ENCODE measurements at places on chromosomes 3 and 15. TPM values are rescaled to one million over a fixed set of nuclear protein-coding genes. Genes with fewer than 3 reads are reported as not detected.

TIGIT gene
- total RNA-seq, result not detected

RAD54L2 gene
- 22.1 TPM for total RNA-seq

COL8A1 gene
- 2.3 TPM for total RNA-seq

CPNE4 gene
- total RNA-seq, result 2.1 TPM

RBP2 gene
- 315 TPM for total RNA-seq

P2RY1 gene
- 16.0 TPM for total RNA-seq

MRAS gene
- 1.2 TPM for total RNA-seq

CAPN7 gene
- total RNA-seq, result 77.7 TPM

CCR9 gene
- 2.1 TPM for total RNA-seq

TLR9 gene
- 0.27 TPM for total RNA-seq

SAMD7 gene
- not detected for total RNA-seq

DNA sequence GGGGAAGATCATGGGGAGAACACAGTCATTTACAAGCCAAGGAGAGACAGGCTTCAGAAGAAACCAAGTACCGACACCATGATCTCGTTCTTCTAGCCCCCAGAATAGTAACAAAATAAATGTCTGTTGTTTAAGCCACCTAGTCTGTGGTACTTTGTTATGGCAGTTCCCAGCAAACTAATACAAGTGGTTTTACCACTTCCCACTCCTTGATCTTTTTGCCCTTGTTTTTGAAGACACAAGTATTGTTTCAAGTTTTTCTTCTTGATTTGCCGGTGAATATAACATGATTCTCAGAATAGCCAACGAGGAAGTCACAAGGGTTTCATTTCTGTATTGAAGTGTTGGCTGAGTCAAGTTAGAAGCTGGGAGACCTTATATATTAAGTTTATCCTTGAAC is 220.3 kb downstream of the SOX2 start:
- H3K27ac ChIP-seq, result no peak overlapping the region

DNA sequence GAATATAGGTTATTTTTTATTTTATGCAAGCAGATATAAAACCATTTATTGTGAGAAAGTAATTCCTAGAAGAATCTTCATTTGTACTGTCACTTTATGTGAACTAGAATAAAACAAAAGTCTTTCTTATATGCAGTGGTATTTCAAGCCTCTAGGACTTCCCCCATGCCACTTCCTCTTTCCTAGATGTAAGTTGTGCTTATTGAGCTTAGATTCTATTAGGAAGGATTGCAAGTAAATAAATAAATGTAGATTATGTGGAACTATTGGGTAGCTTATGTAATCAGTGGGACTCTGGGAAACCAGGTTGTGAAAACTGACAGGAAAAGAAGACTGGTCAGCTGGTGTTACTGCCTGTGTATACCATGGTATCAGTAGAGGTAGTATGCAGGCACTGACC is 169.7 kb downstream of the RSRC1 start:
- H3K27me3 ChIP-seq, result no peaks in the 10 kb centered on the region
- H3K27ac ChIP-seq, result no peak overlapping the region
- no peaks in the 10 kb centered on the region for H3K4me1 ChIP-seq
- H3K4me3 ChIP-seq, result no peak overlapping the region
- no peak for DNase-seq

GRCh38 chr15:31360158-31360561 is 33.5 kb downstream of the KLF13 start:
- no peak overlapping the region for H3K4me3 ChIP-seq
- H3K27ac ChIP-seq, result peak overlapping the region; percentile 95
- H3K27me3 ChIP-seq, result no peaks in the 10 kb centered on the region
- H3K4me1 ChIP-seq, result peaks cover 72% of the 10 kb centered on the region

- H3K4me3 ChIP-seq, result no peak within 1 kb of the TSS
- peak within 1 kb of the TSS; percentile 19 for H3K27ac ChIP-seq
- no peaks in the 10 kb centered on the region for H3K36me3 ChIP-seq
Observed at GRCh38 chr3:108757404-108757982, at the start of gene RETNLB. Gene RETNLB, minus strand, starts transcription at chr3:108757410. Its CDS starts 225 bp downstream, at chr3:108757185.

GRCh38 chr3:158994386-158994785 is 192.5 kb downstream of the MFSD1 start:
- no peaks in the 10 kb centered on the region for H3K4me1 ChIP-seq
- no peak for DNase-seq
- no peak overlapping the region for H3K27ac ChIP-seq
- no peak overlapping the region for H3K4me3 ChIP-seq
- no peaks in the 10 kb centered on the region for H3K36me3 ChIP-seq

DNA sequence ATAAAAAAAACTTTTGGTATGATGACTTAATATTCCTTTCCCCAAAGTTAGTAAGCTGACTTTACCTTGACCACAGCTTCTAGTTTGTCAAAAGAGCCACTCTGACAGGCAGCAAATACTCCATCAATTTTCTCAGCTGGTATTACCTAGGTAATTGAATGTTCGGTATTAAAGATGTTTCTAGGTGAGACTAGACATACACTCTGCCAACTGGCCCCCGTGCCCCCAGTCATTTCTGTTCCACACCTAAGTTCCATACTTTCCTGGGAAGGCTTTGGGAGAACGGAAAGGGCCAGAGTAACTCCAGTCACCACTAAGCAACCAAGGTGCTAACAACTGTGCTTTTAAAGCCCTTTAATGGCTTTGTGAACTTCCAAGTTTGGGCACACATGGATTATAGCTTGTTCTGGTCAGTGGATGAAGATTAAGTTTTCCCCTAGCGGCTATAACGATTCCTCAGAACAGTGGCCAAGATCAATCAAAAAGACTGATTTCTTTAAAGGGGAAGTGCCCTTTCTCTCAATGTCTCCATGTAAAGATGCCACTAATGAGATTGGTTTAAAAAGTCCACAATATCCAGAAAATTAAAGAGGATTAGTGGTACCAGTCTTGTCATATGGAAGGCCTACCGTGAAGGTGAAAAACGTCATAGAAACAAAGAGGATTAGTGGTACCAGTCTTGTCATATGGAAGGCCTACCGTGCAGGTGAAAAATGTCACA is 7.0 kb downstream of the EIF4A2 start:
- no peaks in the 10 kb centered on the region for H3K36me3 ChIP-seq
- H3K4me1 ChIP-seq, result peaks cover 27% of the 10 kb centered on the region
- no peak overlapping the region for H3K27ac ChIP-seq

- H3K27ac ChIP-seq, result no peak overlapping the region
- H3K36me3 ChIP-seq, result peaks cover 70% of the 10 kb centered on the region
- H3K4me3 ChIP-seq, result no peak overlapping the region
- DNase-seq, result no peak
- H3K4me1 ChIP-seq, result no peaks in the 10 kb centered on the region
Observed at GRCh38 chr15:41465822-41466421, 27.8 kb upstream of the ITPKA start.

GRCh38 chr3:72282918-72283317 is 498.0 kb upstream of the PROK2 start:
- H3K36me3 ChIP-seq, result no peaks in the 10 kb centered on the region
- H3K27ac ChIP-seq, result no peak overlapping the region
- no peaks in the 10 kb centered on the region for H3K4me1 ChIP-seq
- no peaks in the 10 kb centered on the region for H3K27me3 ChIP-seq
- no peak for DNase-seq

- DNase-seq, result no peak
- H3K36me3 ChIP-seq, result no peaks in the 10 kb centered on the region
- no peak overlapping the region for H3K27ac ChIP-seq
- no peak overlapping the region for H3K4me3 ChIP-seq
- no peaks in the 10 kb centered on the region for H3K4me1 ChIP-seq
Observed at GRCh38 chr3:61157414-61157813, 93.8 kb downstream of the FHIT start.

- H3K27ac ChIP-seq, result no peak overlapping the region
- H3K4me3 ChIP-seq, result no peak overlapping the region
- no peak for DNase-seq
- H3K36me3 ChIP-seq, result no peaks in the 10 kb centered on the region
- no peaks in the 10 kb centered on the region for H3K27me3 ChIP-seq
- no peaks in the 10 kb centered on the region for H3K4me1 ChIP-seq
Observed at GRCh38 chr3:16468336-16469098, 45.0 kb downstream of the RFTN1 start.

- H3K4me1 ChIP-seq, result no peaks in the 10 kb centered on the region
- no peak overlapping the region for H3K4me3 ChIP-seq
- H3K27ac ChIP-seq, result no peak overlapping the region
- H3K27me3 ChIP-seq, result no peaks in the 10 kb centered on the region
- no peak for DNase-seq
Observed at GRCh38 chr3:46551615-46552014, 14.5 kb downstream of the LRRC2 start.

GRCh38 chr15:73175382-73175781 is 123.1 kb downstream of the NEO1 start:
- H3K27me3 ChIP-seq, result no peaks in the 10 kb centered on the region
- no peak overlapping the region for H3K4me3 ChIP-seq
- H3K27ac ChIP-seq, result no peak overlapping the region
- H3K4me1 ChIP-seq, result no peaks in the 10 kb centered on the region
- peaks cover 27% of the 10 kb centered on the region for H3K36me3 ChIP-seq

DNA sequence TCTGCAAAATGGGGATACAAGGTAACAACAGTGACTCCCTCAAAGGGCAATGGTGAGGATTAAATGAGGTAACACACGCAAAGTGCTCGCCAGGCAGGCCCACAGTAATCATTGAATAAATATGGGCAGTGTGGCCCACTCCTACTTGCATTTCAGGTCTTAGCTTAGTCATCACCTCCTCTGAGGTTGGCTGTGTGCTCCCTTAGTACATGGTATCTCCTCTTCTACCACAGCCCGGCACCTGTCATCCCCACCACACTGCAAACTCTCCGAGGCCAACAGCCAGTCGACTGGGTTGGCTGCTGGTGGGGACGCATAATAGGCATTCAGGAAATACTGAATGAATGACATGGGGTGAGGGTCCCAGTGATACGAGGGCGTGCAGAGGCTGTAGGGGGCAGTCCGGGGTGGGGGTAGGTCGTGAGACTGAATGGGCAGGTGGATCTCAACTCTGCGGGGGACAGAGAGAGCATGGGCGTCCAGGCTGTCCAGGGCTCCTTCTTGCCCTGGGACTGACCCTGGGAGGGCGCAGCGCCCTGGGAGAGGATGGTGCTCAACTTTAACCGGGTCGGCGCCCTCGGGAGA is 375 bp upstream of the MYZAP start:
- H3K27ac ChIP-seq, result peak overlapping the region; percentile 75
- H3K4me1 ChIP-seq, result no peaks in the 10 kb centered on the region
- H3K4me3 ChIP-seq, result peak overlapping the region; percentile 43
- H3K27me3 ChIP-seq, result no peaks in the 10 kb centered on the region
- DNase-seq, result no peak

DNA sequence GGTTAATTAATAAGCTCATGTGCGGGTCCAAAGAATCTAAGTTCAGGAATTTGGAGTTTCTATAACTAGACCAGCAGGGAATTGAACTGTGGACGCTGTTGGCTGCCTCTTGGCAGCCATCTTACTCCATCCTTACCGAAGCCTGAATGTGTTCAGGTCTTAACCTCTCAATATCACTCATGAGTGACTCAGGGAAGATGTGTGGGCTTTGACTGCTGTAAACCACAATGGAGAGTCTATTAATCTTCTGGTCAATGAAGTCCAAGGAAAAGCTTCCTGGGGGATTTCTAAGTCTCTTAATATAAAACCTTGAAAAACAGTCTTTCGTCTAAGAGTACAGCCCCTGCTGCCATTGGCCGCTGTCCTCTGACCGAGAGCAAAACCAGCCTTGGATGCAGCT is 46.7 kb upstream of the OXTR start:
- H3K27me3 ChIP-seq, result no peaks in the 10 kb centered on the region
- no peak overlapping the region for H3K27ac ChIP-seq
- H3K36me3 ChIP-seq, result no peaks in the 10 kb centered on the region
- no peak for DNase-seq
- H3K4me1 ChIP-seq, result no peaks in the 10 kb centered on the region
- H3K4me3 ChIP-seq, result no peak overlapping the region

- DNase-seq, result no peak
- H3K4me1 ChIP-seq, result no peaks in the 10 kb centered on the region
- no peaks in the 10 kb centered on the region for H3K27me3 ChIP-seq
- no peaks in the 10 kb centered on the region for H3K36me3 ChIP-seq
- no peak overlapping the region for H3K27ac ChIP-seq
Observed at GRCh38 chr3:159619341-159619885, 369.2 kb upstream of the IL12A start.

GRCh38 chr3:193130576-193130975 is 110.4 kb upstream of the PLAAT1 start:
- no peaks in the 10 kb centered on the region for H3K4me1 ChIP-seq
- H3K27ac ChIP-seq, result no peak overlapping the region
- no peaks in the 10 kb centered on the region for H3K27me3 ChIP-seq
- H3K36me3 ChIP-seq, result no peaks in the 10 kb centered on the region
- H3K4me3 ChIP-seq, result no peak overlapping the region

DNA sequence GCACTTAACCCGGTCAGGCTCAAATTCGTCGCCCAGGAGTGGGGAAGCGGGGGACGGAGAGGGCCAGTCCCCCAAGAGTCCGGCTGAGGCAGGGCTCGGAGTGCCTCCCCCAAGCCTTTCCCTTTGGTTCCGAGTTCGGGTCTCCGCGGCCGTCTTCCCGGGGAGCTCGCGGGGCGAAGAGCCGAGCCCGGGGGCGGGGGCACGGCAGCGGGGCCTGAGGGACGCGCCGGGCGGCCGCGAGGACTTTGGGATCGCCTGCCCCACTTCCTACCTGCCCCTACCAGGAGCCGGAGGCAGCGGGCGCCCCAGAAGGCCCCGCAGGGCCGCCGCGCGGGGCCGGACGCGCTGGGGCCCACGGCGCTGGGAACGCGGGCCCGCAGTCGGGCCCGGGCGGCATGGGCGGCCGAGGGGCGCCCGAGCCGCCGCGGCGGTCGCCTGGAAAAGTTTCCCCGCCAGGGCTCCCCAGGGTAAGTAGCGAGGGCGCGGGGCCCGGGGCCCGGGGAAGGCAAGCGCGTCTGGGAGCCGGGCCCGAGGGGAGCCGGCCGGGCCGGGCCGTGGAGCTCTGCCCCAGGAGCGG is 2.8 kb downstream of the FURIN start:
- no peaks in the 10 kb centered on the region for H3K36me3 ChIP-seq
- H3K27me3 ChIP-seq, result no peaks in the 10 kb centered on the region
- DNase-seq, result peak; percentile 63
- H3K4me1 ChIP-seq, result peaks cover 7% of the 10 kb centered on the region
- H3K27ac ChIP-seq, result peak overlapping the region; percentile 88

Data from Peyer's patch (tissue), 4 donors.